Activated CD8-positive, alpha-beta memory T cell treated with anti-CD3 and anti-CD28 coated beads, Interleukin-2, amount 50 U/mL, for 48 hours (primary cell): ENCODE measurements at places on chromosomes 2 and 18.

GRCh38 chr2:88639865-88640264, 12.6 kb upstream of the EIF2AK3 start:
- no peak for DNase-seq

DNA sequence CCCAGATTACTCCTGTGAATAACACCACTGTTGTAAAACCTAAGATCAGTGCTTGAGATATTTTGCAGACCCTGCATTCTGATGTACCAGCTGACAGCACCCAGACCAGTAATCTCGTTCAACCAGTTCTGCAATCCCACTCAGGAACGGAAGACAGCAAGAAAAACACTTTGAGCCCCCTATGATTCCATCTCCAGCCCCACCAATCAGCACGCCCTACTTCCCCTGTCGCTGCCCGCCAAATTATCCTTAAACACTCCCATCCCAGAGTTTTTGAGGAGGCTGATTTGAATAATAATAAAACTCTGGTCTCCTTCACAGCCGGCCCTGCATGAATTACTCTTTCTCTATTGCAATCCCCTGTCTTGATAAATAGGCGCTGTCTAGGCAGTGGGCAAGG, 173.9 kb upstream of the CDH2 start:
- DNase-seq, result no peak

DNA sequence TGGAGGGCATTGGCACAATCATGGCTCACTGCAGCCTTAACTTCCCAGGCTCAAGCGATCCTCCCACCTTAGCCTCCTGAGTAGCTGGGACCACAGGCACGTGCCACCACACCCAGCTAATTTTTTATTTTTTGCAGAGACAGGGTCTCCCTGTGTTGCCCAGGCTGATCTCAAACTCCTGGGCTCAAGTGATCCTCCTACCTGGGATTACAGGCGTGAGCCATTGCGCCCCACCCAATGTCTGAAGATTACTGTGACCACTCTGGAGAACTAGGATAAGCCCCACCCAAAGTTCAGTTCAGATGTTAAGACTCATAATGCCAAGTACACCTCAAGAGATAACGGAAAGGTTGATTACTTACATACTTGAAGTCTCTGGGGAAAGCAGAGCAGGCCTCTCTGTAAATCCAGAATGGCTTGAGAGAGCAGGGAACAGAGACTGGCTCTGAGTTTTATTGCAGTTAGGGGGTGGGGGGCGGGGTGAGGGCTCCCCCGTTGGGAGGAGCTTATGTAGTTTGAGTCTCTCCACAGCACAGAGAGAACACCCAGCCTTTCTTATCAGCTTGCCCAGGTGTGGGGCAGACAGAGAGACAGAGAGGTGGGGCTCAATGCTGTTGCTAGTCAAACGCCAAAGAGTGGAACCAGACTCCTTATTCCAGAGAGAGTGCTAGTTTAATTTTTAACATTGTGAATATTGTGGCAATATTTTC, 26.5 kb upstream of the ERICH2 start:
- DNase-seq, result no peak

DNA sequence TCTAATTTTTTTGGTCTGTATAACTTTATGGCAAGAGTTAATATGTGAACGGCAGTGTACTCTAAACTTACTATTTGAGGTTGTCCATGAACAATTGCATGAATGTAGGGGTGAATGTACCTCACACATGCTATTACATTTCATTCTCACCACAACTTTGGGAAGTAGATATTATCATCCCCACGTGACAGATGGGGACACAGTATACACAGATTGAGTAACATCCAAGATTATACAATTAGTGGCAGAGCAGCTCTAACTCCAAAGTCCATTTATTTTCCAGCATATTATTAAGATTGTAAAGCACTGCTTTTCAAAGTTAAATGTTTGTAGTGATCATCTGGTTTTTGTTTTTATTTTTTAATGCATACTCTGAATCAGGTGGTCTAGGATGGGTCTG, 622.1 kb upstream of the ZEB2 start:
- DNase-seq, result no peak

GRCh38 chr18:331221-331821, 63.5 kb upstream of the THOC1 start:
- no peak for DNase-seq

GRCh38 chr2:11482473-11483035, 16.6 kb upstream of the E2F6 start:
- DNase-seq, result no peak

DNA sequence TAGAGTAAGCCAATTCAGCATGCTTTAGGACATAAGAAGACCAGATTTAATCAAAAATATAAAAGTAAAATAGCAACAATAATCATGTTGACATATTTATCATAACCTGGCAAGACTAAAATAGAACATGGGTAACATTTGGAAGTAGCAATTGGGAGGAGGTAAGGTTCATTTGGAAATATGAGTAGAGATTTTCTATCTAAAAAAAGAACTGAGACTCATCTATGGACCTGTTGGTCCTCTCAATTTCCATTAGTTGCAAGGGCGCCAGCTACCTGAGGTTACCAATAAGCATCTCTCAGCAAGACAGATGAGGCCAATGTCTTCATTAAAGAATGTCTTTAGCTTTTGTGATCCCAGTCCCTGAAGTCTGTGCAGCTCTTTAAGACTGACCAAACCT, 196.0 kb downstream of the IRS1 start:
- DNase-seq, result no peak

DNA sequence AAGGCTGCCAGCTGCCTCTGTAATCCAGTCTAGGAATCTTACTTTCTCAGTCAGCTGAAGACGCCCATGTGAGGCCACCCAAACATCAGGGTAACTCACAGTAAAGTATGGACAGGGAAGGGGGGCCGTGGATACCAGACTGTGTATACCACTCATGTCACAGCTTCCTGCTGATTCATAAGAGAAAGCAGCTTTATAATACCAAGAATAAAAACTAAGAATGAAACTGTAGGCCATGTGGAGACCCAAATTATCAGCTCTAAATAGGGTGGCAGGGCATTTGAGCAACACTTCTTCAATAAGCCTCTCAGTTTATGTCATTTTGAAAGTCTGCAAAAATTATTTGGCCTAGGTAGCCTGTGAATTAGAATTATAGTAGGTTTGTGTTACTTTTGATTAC, 115.0 kb upstream of the CDCA7 start:
- no peak for DNase-seq

DNA sequence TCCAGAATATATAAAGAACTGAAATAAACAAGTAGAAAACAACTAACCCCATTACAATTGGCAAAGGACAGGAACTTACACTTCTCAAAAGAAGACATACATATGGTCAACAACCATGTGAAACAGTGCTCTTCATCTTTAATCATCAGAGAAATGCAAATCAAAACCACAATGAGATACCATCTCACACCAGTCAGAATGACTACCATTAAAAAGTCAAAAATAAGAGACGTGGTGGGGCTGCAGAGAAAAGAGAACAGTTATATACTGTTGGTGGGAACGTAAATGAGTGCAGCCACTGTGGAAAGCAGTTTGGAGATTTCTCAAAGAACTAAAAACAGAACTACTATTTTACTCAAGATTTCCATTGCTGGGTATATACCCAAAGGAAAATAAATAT, 1696.3 kb upstream of the TMEFF2 start:
- no peak for DNase-seq

DNA sequence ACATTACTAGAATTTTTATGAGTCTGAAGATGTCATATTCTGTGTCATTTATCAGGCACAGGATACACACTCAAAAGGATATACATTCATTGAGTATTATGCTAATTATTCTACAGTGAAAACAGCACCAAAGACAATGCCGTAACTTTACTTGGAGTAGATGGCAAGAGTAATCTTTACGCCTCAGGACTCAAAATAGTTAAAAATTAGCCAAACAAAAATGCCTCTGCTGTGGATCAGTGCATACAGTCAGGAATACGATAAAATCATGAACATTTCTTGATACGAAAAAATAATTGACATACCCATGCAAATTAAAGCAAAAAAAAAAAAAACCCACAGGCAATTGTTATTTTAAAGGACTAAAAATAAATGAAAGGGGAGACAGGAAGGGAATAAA, 129.7 kb downstream of the NETO1 start:
- DNase-seq, result no peak

DNA sequence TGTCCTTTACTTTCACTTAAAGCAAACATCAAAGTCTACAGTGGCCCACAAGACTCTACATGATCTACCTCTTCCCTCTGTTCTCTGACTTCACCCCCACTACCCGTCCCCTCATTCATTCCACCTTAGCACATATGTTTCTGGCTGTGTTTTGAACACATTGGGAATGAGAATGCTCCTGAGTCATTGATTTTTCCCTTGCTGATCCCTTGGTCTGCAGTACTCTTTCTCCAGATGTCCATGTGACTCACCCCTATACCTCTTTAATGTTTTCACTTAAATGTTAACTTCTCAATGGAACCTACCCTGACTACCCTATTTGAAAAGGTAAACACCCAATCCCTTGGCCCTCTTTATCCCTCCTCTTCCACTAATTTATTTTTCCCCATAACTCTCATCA, 30.7 kb upstream of the FRZB start:
- no peak for DNase-seq

DNA sequence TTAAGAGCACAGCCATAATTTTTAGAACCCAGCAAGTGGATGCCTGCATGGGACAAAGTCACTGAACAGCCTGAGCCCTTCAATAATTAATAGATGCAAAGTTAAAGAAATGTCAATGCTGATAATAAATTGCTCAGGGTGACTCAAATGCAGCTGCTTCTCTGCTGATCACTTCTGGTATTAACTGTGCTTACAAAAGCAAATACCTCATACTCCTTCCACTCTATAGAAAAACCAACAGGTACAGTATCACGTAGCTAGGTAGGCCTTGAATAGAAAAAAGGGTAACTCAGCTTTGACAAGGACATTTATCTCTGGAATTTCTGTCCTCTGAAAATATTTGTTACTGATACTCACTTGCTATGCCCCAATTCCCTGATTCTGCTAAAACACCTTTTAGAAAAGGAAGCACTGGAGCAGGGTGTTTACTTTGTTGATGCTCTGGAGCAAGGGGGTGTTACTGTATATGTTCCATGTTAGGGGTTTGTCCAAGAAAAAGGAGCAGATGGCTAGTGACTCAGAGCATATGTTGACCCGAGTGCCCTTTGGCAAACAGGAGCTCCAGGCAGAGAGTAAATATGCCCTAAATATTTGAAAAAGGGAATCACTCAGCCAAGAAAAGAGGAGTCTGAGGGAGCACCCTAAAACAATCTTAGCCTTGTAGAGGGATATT, 59.1 kb upstream of the RTN4 start:
- DNase-seq, result no peak

GRCh38 chr2:11387843-11388242, 43.4 kb upstream of the ROCK2 start:
- no peak for DNase-seq
